Lung microvascular endothelial cell (primary cell): ENCODE measurements at places on chromosomes 5 and 9.

GRCh38 chr9:110069326-110070248 lies 138.4 kb downstream of the C9orf152 start:
- peak; percentile 91 for DNase-seq

DNA sequence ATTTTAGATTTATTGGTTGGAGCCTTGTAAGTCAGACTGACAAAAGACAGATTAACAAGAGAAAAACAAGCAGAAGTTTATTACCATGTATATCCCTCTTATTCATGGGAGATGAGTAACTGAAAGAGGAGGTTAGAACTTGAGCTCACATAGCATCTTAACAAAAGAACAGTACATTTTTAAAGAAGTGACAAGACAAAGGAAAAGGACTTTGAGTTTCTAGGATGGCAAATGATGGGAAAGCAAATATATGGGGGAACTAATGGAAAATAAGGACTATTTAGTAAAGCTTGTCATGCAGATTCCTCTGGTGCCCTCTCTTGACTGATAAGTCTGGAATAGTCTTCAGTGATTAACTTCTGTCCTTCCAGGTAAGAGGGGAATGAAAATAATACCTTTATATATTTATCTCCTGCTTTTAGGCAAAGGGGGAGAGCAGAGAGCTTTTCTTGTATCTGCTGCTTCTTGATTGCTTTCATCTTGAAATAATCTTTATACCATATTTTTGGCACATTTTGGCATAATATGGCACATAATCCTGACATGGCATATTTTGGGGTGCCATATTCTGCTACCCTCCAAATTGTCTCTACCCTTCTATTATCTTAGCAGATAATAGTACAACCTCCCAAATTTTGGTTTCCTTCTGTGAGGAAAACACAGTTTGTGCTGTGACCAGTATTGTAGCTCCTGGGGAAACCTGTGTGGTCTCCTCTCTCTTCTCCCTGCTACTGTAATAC lies 206.8 kb downstream of the TMC1 start:
- no peak for DNase-seq

DNA sequence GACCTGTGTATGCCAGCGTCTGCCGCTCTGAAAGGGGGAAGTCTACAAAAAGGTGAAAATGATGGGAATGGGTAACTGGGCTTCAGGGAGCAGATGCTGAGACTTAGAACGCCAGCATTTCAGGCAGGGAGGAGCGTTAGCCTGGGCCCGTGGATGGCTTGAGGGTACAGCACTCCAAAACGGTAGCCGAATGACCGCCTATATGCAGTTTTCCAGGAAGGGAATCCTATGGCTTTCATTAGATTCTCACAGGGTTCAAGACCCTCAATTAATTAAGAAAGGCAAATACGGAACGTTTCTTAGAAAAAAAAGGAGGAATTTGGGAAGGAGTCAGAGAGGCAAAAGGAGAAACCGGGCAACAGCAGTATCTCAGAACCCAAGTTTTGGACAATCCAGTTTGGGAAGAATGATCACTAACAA lies 639 bp downstream of the AMACR start:
- peak; percentile 21 for DNase-seq

DNA sequence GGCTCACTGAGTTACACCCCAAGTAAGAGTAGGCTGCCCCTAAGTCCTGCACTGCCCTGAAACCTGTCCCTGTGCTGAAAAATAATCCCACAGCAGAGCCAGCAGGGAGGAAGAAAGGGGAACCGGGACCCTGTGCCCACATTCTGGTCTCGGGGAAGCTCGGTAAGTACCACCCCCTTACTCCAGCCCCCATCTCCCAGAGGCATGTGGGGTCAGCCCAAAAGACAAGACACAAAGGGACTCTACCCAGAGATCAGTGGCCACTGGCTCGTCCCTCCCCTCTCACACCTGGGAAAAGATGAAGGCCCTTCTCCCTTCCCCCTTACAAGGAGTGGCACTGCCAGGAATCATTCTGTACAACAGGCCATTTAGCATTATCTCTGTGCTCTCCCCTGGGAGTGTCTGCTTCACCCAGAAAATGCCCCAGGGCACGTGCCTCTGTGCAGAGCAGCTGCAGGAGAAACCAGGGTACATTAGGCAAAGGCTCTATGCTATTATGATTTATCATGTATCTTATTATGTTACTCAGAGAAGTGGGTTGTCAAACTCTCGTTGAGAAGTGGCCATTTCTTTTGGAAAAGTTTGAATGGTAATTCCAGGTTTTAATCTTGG lies 71.3 kb downstream of the NDFIP1 start:
- DNase-seq, result no peak

GRCh38 chr5:114056185-114056538 lies 305.7 kb upstream of the KCNN2 start:
- peak; percentile 2 for DNase-seq
